ENCODE measurements at places on chromosomes 4 and X.

DNA sequence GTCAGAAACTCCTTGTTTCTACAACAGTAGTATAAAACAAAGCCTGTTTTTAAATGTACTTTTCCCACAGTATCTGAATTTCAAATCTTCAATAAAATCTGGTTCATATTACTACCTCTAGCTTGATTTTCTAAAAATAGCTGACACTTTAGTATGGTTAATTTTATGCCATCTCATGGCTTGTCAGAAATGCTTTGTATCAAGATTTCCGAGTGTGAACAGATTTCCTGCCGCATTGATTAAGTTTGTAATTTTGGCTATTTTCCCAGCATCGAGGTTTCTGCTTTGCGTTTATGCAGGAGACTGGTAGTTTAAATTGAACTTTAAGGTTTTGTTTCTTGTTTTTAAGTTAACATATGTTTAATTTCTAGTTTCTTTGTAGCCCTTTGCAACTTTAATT is 44.2 kb downstream of the CLCN3 start:
- no peak for DNase-seq

DNA sequence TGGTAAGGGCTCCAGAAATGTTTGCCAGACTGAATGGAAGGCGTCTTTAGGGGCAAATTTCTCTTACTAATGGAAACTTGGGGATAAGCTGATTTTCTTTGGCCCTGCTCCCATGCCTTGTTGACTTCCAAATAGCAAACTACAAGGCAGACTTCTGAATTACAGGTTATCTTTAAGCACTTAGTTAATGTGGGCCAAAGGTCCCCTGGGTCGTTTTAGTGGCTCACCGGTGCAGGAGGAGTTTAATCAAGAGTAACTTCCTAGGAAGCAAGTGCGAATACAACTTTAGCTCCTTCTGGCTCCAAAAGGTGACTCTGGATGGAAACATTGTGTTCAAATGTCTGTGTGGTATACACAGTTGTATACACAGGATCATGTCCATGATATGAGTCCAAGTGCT is 323.6 kb downstream of the SLITRK2 start:
- no peak for DNase-seq

DNA sequence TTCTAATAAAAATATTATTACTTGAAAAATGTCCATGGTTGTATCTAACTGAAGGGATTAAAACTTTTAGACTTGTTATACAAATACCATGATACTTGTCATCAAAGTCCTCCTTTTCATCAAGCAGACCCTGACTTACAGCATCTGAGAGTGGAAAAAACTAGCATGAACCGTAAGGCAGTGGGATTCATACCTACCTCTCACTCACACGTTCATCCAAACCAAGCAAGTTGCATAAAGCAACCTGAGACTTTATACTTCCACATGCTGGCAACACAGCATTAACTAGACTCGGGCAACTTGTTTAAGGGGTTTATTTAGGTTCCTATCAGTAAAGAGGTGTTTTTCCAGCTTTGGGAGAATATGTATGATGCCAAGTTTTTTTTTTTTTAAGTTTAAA is 22.6 kb upstream of the TLR7 start:
- no peak for DNase-seq

GRCh38 chr4:13678186-13678924 is 50.8 kb upstream of the BOD1L1 start:
- peak; percentile 49 for DNase-seq

GRCh38 chr4:80104927-80105326 is 31.9 kb upstream of the ANTXR2 start:
- DNase-seq: no peak
